Inflammatory macrophage (primary cell): ENCODE measurements at places on chromosomes 1 and 21.

DNA sequence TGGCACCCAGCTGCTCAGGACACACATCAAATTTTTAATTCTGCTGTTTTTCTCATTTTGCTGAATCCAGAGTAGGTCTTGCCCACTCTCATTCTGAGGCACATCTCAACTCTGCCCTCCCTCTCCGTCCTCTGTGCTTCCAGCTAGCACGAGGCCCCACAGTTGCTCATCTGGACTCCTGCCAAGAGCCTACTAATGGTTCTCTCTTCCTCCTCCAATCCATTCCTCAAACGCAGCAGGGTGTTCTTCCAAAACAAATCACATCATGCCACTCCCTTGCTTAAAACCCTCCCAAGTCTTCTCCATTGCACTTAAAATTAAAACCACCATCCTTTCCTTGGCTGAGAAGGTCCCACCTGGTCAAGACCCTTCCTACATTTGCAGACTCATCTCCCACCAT lies 49.8 kb upstream of the SCAF4 start:
- peak; percentile 64 for DNase-seq

GRCh38 chr1:106456832-106457231 lies 599.6 kb upstream of the PRMT6 start:
- no peak for DNase-seq

- DNase-seq: peak; percentile 77
Observed at GRCh38 chr1:209672705-209673630, 2.2 kb upstream of the G0S2 start.

DNA sequence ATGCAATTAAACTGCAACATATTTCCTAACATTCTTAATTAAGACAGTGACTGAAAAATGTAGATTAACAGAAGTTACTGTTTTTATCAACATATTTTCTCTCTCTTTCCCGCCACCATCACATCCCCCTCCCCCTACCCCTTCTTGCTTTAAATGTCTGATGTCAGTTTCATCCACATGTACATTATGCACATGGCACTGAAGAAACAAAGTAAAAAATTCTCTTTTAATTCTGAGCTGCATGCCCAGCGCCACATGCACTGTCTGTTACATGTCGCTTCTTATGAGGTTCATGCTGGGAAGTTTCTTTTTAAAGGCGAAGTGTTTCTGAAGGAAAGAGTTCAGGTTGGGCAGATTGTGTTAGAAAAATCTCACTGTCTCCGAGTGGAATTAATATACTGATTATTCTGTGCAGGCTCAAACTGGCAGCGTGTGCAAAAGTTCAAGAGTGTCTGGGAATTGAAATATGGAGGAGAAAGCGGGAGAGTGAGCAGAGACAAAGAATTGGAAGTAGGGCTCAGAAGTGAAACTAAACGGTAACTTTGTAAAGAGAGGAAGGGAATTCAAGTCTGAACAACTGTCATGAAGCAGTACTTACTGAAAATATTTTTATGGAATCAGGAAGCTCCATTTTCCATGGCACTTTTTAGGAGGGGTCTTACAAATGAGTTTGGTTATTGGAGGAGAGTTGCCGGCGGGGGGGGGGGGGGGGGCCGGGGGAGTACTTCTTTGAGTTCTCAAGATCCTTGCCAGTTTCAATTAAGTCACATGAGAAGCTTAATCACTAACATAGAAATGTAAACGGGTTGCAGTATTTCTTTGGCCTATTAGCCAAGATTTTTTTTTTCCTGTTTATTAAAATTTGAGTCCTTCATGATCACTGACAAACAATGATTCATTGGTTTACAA lies 217.6 kb downstream of the SDCCAG8 start:
- DNase-seq: peak; percentile 24

GRCh38 chr1:167981933-167982332 lies 45.1 kb upstream of the MPC2 start:
- no peak for DNase-seq
